ENCODE measurements at places on chromosomes 13 and 19.

GRCh38 chr19:30049226-30049625 lies 107.2 kb downstream of the URI1 start:
- DNase-seq = no peak
- H3K4me3 ChIP-seq = no peak overlapping the region
- H3K27me3 ChIP-seq = no peaks in the 10 kb centered on the region
- no peaks in the 10 kb centered on the region for H3K36me3 ChIP-seq

GRCh38 chr13:73040968-73041596 lies 17.7 kb upstream of the KLF5 start:
- H3K4me3 ChIP-seq = no peak overlapping the region
- H3K27me3 ChIP-seq = no peaks in the 10 kb centered on the region
- H3K4me1 ChIP-seq = no peaks in the 10 kb centered on the region
- DNase-seq = no peak
- H3K27ac ChIP-seq = no peak overlapping the region
- no peaks in the 10 kb centered on the region for H3K36me3 ChIP-seq

- no peaks in the 10 kb centered on the region for H3K36me3 ChIP-seq
- peaks cover 15% of the 10 kb centered on the region for H3K4me1 ChIP-seq
- H3K27ac ChIP-seq = no peak overlapping the region
- peak; percentile 2 for DNase-seq
- peaks cover 34% of the 10 kb centered on the region for H3K27me3 ChIP-seq
- peak overlapping the region; percentile 35 for H3K4me3 ChIP-seq
Measured at GRCh38 chr19:30227661-30228112, 144.5 kb upstream of the ZNF536 start.

GRCh38 chr13:65653613-65654012 lies 1576.5 kb downstream of the PCDH9 start:
- DNase-seq = no peak
- no peaks in the 10 kb centered on the region for H3K36me3 ChIP-seq
- H3K27ac ChIP-seq = no peak overlapping the region
- no peaks in the 10 kb centered on the region for H3K4me1 ChIP-seq
- no peaks in the 10 kb centered on the region for H3K27me3 ChIP-seq

DNA sequence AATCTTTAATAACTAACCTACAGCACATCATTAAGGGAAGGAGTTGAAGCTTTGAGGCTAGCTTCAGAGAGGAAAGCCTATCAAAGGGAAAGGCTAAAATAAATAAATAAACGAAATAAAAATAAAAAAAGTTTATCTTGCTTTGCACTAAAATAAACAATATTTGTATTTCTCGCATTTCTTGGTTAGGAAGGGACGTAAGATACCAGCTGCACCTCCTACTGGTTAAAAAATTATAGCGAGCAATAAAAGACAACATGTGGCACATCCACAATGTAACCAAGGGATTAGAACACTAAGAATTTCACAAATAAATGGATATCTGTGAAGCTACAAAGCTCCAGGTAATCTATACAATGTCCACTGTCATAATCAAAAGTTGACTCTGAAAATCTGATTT lies 194.5 kb downstream of the DACH1 start:
- no peaks in the 10 kb centered on the region for H3K36me3 ChIP-seq
- H3K27me3 ChIP-seq = no peaks in the 10 kb centered on the region
- no peaks in the 10 kb centered on the region for H3K4me1 ChIP-seq
- no peak for DNase-seq
- no peak overlapping the region for H3K27ac ChIP-seq
